ENCODE measurements at places on chromosomes 13 and 19.

DNA sequence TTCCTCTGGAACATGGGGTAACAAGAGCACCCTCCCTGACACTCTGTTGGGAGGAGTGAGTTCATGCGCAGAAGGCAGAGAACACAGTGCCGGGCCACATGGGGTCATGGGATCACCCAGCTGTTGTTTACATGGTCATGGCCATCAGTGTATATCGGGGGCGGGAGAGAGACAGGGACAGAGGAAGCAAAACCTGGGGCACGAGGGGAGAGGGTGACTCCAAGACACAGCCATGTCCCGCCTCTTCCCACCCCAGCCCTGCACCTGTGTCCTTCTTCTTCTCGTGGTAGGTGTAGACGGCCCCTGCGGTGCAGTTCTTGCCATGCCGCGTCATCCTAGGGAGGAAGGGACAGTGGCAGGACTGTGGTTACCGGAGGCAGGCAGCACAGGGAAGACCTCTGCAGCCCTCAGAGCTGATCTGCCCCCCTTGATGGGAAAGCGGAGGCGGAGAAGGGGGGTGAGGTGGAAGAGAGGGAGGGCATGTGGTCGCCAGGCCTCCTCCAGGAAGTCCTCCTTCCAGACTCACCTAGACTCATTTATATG, 19.9 kb downstream of the NOSIP start:
- DNase-seq = no peak

GRCh38 chr13:37029617-37030016, 29.0 kb downstream of the EXOSC8 start:
- no peak for DNase-seq

DNA sequence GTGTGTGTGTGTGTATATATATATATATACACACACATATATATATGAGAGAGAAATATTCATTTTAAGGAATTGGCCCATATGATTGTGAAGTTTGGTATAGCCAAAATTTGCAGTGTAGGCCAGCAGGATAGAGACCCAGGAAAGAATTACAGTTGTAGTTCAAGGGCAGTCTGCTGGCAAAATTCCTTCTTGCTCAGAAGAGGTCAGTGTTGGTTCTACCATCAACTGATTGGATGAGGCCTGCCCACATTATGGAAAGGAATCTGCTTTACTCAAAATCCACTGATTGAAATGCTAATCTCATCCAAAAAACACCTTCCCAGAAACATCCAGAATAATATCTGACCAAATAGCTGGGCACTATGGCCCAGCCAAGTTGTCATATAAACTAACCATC, 24.0 kb downstream of the RNF6 start:
- no peak for DNase-seq

GRCh38 chr19:46000491-46001246, 5.4 kb downstream of the CCDC61 start:
- DNase-seq = no peak

GRCh38 chr13:94228763-94229162, 250.7 kb downstream of the DCT start:
- no peak for DNase-seq

- no peak for DNase-seq
Observed at GRCh38 chr19:53908106-53908934, 758 bp upstream of the CACNG7 start.

DNA sequence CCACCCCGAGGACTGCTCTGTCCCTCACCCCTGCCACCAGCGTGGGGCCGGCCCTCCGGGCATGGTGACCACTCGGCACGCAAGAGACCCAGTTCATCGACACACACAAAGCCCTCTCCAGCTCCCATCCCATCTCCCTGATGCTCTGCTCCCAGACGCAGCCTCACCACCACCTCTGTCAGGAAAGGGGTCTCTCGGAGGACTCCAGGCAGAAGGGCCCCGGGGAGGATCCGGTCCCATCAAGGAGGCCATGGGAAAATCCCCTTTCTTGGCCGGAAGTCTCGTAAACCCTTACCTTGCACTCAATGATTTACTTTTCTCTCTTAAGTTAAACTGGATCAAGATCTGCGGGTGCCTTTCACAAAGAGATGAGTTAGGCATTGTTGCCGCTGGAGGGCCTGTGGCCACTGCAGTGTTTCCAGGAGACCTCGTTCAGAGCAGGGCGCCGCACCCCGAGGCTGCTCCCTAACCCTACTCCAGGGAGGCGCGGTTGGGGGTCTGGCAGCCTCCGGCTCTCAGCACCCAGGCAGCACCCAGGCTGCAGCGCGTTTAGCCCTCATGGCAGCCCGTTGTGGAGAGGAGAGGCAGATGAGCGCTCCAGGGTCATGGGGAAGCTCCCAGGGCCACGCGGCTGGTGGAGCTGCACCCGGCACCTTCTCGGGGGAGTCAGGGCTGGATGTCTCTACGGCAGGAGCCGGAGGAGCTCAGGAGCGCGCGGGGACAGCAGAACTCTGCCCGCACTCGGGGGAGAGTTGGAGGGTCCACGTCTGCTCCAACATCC, 31.0 kb downstream of the C2CD4C start:
- no peak for DNase-seq

- no peak for DNase-seq
Observed at GRCh38 chr13:88217372-88217771, 546.2 kb downstream of the SLITRK5 start.

GRCh38 chr13:113400621-113401451, 36.9 kb upstream of the GRTP1 start:
- no peak for DNase-seq

GRCh38 chr19:18775586-18776287, 15.4 kb downstream of the COMP start:
- DNase-seq = no peak

DNA sequence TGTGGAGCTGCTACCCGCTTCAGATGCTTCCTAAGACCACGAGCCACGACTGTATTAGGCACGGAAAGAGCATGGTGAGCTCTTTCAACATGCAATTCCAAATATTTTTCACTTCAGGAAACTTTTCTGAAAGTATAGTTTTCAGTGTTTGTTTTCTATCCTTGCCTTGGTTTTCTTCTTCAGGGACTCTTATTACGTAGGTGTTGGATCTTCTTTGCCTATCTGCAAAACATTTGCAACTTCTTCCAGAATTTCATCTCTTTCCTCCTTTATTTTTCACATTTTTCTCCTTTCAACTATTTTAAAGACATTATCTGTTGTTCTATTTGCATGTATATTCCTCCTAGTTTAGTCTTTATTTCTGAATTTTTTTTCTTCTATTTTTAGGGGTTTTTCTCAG, 148.9 kb upstream of the LSM14A start:
- DNase-seq = no peak

DNA sequence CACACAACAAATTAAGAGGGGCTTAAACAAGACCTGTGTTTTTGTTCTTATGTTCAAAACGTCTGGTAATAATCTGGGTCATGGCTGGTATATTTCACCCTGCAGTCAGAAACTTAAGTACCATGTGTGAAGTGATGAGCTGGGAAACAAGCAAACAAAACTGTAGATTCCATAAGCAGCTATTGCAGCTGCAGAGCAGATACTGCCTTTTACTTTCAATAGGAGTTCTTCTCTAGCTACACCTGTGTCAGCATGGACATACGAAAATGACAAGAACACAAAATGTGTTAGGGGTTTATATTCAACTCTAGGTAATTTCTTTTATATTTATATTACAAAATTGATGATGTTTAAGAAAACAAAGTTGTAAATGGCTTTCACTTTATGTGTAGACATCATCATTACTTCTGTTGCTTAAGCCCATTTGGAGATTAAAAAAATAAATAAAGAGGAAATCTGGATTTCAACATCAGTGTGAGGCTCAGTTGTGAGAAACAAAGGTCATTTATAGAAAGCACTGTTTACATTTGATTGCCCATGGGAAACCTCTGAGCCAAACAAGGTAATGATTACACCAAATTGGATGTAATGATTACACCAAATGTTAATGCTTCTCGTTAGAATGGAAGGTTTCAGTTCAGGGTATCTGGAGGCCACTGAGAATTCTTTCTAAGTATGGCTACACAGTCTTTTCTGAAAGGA, 451.0 kb upstream of the SLC10A2 start:
- DNase-seq = no peak

All from left renal pelvis (tissue), 4 donors.